ENCODE measurements at places on chromosomes 5 and 9. TPM values are rescaled to one million over a fixed set of nuclear protein-coding genes. Genes with fewer than 3 reads are reported as not detected.

Gene PCDHGB1
- 8.4 TPM for total RNA-seq

DNA sequence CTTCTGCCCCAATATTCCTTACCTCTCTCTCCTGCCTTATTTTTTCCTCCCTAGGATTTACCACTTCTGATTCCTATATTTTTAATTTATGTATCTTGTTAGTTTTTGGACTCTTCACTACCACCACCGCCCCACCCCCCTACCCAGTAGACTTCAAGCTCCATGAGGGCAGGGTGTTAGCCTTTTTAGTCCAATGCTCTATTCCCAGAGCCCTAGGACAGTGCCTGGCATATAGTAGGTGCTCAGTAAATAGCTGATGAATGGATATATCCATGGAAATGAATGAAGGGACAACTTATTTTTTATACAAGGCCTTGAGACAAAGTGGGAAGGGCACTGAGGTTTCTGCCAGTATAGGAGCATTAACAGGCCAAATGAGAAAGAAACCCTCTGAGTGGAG, 41.5 kb downstream of the IRF1 start:
- no peak overlapping the region for H3K4me3 ChIP-seq
- H3K27me3 ChIP-seq: no peaks in the 10 kb centered on the region
- peaks cover 44% of the 10 kb centered on the region for H3K4me1 ChIP-seq
- no peak overlapping the region for H3K27ac ChIP-seq

- no peak for DNase-seq
- H3K4me3 ChIP-seq: no peak overlapping the region
- H3K4me1 ChIP-seq: no peaks in the 10 kb centered on the region
- no peak overlapping the region for H3K27ac ChIP-seq
- H3K36me3 ChIP-seq: peaks cover 52% of the 10 kb centered on the region
Observed at GRCh38 chr9:137809040-137809576, 68.5 kb upstream of the CACNA1B start.

- no peaks in the 10 kb centered on the region for H3K36me3 ChIP-seq
- H3K4me1 ChIP-seq: no peaks in the 10 kb centered on the region
- H3K27me3 ChIP-seq: no peaks in the 10 kb centered on the region
- no peak overlapping the region for H3K4me3 ChIP-seq
- no peak for DNase-seq
- no peak overlapping the region for H3K27ac ChIP-seq
Observed at GRCh38 chr9:91391412-91391811, 29.7 kb upstream of the AUH start.

Gene AJM1
- 6.1 TPM for total RNA-seq

- no peaks in the 10 kb centered on the region for H3K36me3 ChIP-seq
- H3K4me1 ChIP-seq: peaks cover 64% of the 10 kb centered on the region
- H3K4me3 ChIP-seq: no peak overlapping the region
- H3K27me3 ChIP-seq: no peaks in the 10 kb centered on the region
- H3K27ac ChIP-seq: peak overlapping the region; percentile 84
- DNase-seq: no peak
Observed at GRCh38 chr9:130450344-130451003, 5.7 kb downstream of the ASS1 start.

Gene TAS2R1
- total RNA-seq: not detected

GRCh38 chr9:124779368-124780059, 2.6 kb downstream of the OLFML2A start:
- H3K27ac ChIP-seq: peak overlapping the region; percentile 87
- H3K27me3 ChIP-seq: no peaks in the 10 kb centered on the region
- peaks cover 69% of the 10 kb centered on the region for H3K4me1 ChIP-seq
- no peaks in the 10 kb centered on the region for H3K36me3 ChIP-seq

Gene PCDHAC2
- 1.3 TPM for total RNA-seq

- peaks cover 9% of the 10 kb centered on the region for H3K4me1 ChIP-seq
- peak; percentile 56 for DNase-seq
- H3K36me3 ChIP-seq: peaks cover 53% of the 10 kb centered on the region
- H3K27me3 ChIP-seq: no peaks in the 10 kb centered on the region
- H3K4me3 ChIP-seq: no peak overlapping the region
Observed at GRCh38 chr9:133107961-133108793, 12.9 kb downstream of the RALGDS start.

Gene TMC1
- not detected for total RNA-seq
